Activated naive CD8-positive, alpha-beta T cell treated with anti-CD3 and anti-CD28 coated beads for 36 hours (primary cell): ENCODE measurements at places on chromosomes 11 and 22.

DNA sequence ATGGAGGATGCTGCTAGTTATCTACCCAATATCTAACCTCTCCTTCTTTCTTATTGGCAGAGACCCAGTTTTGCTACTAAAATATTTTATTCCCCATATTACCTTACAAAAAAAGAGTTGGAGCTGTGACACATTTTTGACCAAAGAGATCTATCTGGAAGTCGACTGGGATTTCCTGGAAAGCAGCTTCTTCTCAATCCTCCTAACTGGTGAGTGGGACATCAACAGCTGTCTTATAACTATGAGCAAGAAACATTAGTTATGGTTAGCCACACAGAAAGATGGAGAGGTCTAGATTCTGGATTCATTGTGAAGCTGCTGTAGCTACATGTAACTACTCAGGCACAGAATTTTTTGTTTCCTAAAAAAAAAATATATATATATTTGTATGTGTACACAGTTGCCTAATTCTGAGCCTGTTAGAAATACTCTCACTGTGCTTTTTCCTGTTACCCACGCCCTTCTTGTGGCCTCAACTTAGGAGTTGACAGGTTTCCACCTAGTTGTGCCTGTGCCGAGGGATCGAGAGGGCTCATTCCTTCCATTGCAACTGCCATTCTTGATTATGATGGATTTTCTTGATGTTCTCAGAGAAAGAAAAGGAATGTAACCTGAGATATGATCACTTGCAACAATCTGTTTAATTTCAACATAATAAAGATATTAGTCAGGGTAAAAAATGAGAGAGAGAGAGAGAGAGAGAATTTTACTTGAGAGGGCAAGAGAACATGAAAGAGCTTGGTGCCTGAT, 142.0 kb downstream of the SLC17A6 start:
- DNase-seq, result no peak

GRCh38 chr22:43186272-43187170, at the start of gene TTLL12:
Gene TTLL12, minus strand, starts transcription at chr22:43187134. Its CDS starts 65 bp downstream, at chr22:43187069.
- DNase-seq, result peak; percentile 71

DNA sequence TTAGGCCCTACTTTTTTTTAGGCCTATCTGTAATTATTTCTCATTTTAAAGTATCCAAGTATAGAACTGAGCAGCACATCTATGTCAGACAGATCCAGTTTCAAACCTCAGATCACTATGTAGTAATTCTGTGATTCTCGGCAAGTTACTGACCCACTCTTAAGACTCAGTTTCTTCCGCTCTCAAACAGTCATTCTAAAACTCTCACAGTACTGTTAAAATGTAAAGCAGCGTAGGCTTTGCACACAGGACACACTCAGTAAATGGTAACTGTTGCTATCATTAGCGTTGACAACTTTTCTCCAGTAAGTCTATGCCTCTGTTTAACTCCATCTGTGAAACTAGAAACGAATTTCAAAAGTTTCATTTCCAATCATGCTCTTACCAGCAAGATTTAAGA, 277.1 kb downstream of the TTC28 start:
- no peak for DNase-seq

DNA sequence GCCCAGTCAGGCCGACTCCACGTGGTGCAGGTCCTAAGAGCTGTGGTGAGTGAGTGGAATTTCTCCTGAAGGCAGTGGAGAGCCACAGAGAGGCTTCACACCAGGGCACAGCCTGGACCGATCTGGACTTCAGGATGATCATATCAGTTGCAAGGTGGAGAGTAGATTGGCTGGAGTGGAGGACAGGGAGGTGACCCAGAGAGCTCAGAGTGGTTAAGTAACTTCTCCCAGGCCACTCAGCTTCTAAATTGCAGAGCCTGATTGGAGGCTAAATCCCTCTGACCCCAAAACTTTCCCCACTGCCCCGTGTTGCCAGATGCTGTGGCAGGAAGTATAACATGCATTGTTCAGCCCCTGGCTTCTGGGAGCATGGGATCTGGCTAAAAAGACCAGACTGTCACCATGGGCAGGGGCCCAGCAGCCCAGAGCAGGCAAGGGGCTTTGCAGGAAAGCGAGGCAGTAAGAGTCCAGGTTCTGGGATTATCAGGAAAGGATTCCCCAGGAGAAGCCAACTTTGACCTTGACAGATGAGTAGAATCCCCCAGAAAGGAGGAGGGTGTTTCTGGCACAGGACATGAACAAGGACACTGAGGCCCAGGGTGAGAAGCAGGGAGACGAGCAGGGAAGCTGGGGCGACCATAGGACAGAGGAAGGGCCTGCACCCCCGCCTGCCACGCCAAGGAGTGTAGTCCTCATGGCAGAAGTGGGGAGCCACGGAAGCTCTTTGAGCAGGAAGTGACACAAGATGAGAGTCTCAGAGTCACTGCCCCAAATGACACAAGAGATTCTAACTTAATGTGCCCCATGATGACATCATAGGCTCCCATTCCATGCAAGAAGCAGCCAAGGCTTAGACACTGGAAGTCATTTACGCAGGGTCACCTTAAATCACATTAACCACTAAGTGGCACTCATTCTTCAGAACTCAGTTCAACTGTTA, 4.8 kb downstream of the SLC35C1 start:
- no peak for DNase-seq

DNA sequence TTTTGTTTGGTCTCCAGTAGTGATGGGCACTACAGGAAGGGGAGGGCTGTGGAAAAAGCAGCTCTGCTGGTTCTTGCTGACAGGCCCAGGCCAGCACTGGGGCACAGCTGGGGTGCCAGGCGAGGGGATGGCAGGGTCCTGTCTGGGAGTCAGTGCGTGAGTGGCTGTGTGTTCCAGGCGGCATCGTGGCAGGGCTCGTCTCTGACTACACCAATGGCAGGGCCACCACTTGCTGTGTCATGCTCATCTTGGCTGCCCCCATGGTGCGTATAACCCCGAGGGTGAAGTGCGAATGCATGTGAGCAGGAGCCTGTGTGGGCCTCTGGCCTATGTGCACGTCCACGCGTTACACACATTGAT, 20.9 kb downstream of the SLC37A2 start:
- no peak for DNase-seq

DNA sequence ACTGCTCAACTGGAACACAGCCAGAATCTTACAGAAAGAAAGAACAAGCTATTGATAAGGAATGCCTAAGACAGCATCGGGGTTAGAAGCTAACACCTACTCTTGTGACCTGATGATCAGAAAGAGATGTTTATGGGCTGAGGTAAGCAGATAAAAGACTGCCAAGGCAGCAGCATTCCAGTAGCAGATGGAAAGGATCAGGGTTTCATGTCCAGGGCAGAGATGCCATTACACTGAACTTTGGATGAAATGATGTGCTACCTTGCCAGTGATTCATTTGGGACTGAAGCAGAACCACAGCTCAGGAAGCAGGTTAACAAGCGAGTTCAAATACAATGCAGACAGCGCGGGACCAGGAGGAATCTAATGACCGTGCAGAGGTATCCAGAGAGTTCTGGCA, 27.1 kb upstream of the APOA1 start:
- no peak for DNase-seq

GRCh38 chr11:101867951-101868350, 46.9 kb upstream of the CEP126 start:
- no peak for DNase-seq

DNA sequence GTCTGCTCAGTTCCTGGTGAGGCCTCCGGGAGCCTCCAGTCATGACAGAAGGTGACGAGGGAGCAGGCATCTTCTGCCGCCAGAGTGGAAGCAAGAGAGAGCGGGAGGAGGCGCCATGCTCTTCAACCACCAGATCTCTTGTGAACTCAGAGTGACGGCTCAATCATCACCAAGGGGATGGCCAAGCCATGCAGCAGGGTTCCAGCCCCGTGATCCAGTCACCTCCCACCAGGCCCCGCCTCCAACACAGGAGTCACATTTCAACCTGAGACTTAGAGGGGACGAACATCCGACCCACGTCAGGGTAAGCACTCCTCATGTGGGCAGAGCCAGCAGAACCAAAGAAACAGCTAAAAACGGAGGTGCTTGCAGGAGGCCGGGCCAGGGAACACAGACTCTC, 1470.5 kb downstream of the BRD1 start:
- DNase-seq, result no peak

GRCh38 chr11:42770444-42771065, 541.2 kb upstream of the API5 start:
- DNase-seq, result no peak

DNA sequence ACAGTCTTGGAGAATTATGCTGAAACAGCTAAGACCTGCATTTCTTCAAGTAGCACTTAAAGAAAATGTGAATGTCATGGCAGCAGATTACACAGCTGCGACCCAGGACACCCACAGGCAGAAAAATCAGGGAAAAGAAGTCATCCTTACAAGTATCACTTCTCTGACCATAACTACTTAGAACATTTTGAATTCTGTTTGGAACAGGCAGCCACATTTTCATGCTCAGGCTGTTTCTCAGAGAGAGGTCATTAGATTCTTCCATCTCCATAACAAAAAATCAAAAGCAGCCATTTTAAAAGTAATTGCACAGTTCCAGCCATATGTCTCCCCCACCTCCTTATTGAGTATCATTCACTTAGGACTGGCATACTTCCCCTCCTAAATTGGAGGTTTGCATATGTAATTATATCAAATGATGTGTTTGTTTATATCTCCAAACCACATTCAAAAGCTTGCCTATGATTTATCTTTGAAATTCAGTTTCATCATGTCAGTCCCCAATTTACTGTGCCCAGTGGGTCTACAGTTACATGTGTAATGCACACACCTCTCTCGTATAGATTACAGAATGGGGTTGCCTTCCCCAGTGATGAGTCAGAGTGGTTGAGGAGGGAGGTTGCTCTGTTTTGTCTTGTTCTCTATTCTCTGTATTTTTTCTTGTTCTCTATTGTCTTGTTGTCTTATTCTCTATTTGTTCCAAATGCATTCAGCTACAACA, 276.5 kb upstream of the MTNR1B start:
- DNase-seq, result no peak

DNA sequence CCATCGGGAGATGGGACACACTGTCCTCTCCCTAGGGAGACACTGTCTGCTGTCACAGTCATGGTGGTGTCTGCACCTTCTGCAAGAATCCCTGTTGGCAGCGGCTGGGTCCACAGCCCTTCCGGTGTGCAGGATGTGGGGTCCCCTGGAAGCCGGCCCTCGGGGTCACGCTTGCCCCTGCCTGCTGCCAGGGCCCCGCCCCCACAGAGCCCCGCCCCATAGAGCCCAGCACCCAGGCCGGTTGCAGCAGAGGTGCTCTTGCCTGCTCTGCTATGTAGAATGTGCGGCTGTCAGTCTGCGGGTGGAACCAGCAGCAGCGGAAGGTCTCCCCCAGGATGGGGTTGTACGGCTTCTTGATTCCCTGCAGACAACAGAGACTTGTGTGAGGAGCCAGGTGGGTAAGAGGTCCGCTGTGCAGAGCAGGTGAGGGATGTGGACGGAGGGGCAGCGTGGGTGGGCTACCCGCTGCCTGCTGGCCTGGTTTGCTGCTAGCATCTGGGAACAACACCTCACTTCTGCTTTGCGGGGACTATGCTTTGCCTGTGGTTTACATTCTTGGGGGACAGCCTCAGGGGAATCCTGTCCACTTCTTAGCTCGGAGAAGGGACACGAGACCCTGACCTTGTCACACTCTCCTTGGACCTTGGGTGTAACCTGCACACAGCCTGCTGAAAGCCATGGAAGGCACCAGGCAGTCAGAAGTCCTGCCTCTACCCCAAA, 44.9 kb upstream of the CARS1 start:
- DNase-seq, result no peak

GRCh38 chr11:70243912-70244652, 26.4 kb upstream of the PPFIA1 start:
- DNase-seq, result no peak

- DNase-seq, result no peak
Observed at GRCh38 chr22:35177811-35178210, 79.5 kb upstream of the HMGXB4 start.

- no peak for DNase-seq
Observed at GRCh38 chr11:2870969-2871680, 14.4 kb downstream of the CDKN1C start.

DNA sequence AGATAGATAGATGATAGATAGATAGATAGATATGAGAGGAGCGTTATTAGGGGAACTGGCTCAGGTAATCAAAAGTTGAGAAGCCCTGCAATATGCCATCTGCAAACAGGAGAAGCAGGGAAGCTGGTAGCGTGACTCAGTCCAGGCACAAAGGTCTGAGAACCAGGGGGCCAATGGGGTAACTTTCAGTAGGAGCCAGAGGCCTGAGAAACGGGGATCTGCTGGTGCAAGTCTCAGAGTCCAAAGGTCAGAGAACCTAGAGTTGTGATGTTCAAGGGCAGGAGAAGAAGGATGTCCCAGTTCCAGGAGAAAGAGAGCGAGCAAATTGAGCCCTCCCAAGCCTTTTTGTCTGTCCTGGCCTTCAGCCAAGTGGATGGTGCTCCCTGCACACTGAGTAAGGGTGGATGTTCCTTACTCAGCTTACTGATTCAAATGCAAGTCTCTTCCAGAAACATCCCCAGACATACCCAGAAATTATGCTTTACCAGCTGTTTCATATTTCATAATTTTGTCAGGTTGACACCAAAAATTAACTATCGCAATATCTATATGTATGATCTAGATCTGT, 87.8 kb upstream of the SLC22A12 start:
- DNase-seq, result no peak

DNA sequence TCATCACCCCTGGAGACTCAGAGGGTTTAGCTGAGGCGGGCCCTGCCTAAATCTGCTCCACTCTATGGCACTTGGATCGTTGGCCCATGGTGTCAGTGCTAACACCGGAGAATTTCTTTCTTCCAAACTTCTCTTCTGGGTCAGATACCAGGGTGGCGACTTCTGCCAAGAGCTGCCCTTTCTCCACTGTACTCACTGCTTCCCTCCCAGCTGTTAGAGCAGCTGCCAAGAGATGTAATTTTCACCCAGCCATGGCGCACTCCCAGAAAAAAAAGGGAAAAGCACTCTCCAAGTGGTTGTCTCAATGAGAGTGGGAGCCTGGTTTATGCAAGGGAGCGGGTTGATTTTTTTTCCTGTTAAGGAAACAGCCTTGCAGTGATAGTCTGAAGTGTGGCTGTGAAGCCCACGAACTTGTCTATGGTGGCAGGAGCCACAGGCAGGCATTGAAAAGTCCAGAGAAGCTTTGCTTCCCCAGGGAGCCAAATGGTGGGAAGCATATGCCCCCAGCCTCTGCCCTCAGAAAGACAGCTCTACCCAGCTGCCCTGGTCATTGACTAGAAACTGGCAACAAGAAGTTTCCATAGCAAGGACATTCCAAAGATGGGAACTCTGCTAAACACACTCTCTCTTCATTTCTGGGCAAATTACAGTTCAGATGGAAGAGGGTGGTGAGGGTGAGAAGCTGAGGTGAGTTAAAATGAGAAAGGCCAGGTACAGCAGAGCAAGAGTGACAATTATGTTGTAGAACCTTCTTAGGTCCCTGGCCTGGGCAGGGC, 10.7 kb downstream of the PCSK7 start:
- DNase-seq, result no peak

DNA sequence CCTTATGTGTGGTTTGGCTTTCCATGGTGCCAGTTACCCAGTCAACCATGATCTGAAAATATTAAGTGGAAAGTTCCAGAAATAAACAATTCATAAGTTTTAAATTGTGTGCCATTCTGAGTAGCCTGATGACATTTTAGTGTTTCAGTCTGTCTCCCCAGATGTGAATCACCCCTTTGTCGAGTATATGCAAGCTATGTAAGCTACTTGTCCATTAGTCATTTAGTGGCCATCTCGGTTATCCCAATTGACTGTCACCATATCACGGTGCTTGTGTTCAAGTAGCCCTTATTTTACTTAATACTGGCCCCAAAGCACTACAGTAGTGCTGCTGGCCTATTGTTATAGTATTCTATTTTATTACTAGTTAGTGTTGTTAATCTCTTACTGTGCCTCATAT, 44.9 kb downstream of the ATG16L2 start:
- DNase-seq, result no peak
